Smooth muscle cell of the umbilical artery (primary cell): ENCODE measurements at places on chromosomes 7 and 10. TPM values are rescaled to one million over a fixed set of nuclear protein-coding genes. Genes with fewer than 3 reads are reported as not detected.

CLIP2 gene
- total RNA-seq, result 37.4 and 89.4 TPM in 2 replicates

HOXA9 gene
- total RNA-seq, result 8.6 and 13.5 TPM in 2 replicates

ATG9B gene
- total RNA-seq, result 1.6 and 2.1 TPM in 2 replicates

TRIM56 gene
- total RNA-seq, result 14.3 and 36.2 TPM in 2 replicates

TAS2R41 gene
- total RNA-seq, result 0.14 TPM in 1 of 2 replicates, not detected in the other

CTNNA3 gene
- total RNA-seq, result under 0.01 and 0.32 TPM in 2 replicates

CCL24 gene
- not detected in 2 replicates for total RNA-seq

RRP12 gene
- 16.9 and 29.6 TPM in 2 replicates for total RNA-seq

GHRHR gene
- not detected in 2 replicates for total RNA-seq

PLEKHS1 gene
- total RNA-seq, result not detected in 2 replicates

C10orf62 gene
- total RNA-seq, result 0.23 and 0.30 TPM in 2 replicates

COMTD1 gene
- 1.5 and 2.7 TPM in 2 replicates for total RNA-seq

TMEM178B gene
- total RNA-seq, result under 0.01 and 0.18 TPM in 2 replicates

KIAA1549 gene
- 3.6 and 4.5 TPM in 2 replicates for total RNA-seq

ZNF117 gene
- total RNA-seq, result 9.5 and 10.7 TPM in 2 replicates

CPA2 gene
- total RNA-seq, result not detected in 2 replicates
